A673 (cell line): ENCODE measurements at places on chromosomes 2 and 18.

DNA sequence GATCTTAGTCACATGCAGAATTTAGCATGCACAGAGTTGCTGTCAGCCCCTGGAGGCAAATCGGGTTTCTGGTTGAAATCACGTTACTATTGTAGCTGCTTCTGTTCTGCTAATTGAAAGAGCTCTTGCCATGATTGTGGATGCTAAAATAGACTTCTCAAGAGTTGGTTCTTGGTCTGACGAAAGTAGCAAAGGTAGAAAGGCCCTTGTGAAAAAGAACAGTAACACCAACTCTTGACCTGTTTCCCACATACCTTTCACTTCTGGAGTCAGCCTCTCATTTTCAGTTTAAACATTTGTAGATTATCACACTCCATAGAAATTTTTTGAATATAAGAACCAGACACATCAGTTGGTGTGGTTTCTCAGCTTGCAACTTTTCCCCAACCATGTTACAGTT is 110.0 kb upstream of the EPB41L3 start:
- no peak for DNase-seq

DNA sequence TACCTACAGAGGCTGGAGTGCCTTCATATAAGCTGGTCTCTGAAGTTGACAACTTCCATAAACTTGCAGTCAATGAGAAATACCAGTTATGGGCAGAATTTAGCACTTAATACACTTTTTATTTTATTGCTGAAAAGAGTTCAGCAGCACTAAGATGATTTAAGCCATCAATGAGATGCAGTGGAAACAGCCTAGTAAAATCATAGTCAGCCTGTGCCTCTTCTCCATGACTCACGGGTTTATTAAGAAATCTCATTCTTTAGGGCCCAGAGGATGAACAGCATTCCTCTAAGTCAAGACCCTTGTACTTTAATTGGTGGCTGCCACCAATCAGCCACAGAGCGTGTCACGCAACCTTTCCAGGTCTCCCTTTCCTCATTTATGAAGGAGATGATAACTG is 1357.9 kb upstream of the CELF4 start:
- DNase-seq: no peak

- DNase-seq: no peak
Measured at GRCh38 chr2:9693196-9693491, 62.3 kb upstream of the YWHAQ start.

GRCh38 chr2:231467016-231467545 is 2.8 kb upstream of the NCL start:
- no peak for DNase-seq

- DNase-seq: peak; percentile 75
Measured at GRCh38 chr2:10048501-10049171, 5.3 kb downstream of the KLF11 start.

- DNase-seq: no peak
Measured at GRCh38 chr2:36609507-36609906, 11.5 kb upstream of the FEZ2 start.

- peak; percentile 87 for DNase-seq
Measured at GRCh38 chr2:173354582-173355131, at the start of gene CDCA7. Gene CDCA7, plus strand, starts transcription at chr2:173354872. Its CDS starts 92 bp downstream, at chr2:173354964.

- no peak for DNase-seq
Measured at GRCh38 chr2:159144776-159145614, 141.5 kb downstream of the WDSUB1 start.

DNA sequence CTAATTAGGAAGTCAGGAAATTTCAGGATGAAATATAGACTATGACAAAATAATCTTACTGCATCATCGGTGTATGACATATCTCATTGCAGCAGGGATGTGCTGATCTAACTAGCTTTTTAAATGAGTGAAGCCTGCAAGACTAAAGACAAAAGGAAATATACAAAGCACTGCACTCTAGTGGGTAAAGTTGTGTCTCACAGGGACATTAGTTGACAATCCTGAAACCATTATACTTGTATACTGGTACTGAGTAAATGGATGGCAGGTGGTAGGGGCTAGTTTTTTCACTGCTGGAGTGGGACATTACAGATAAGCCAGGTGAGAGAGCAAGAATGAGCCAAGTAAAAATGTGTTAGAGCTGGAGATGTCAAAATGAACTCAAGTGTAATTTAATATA is 317.5 kb upstream of the RAB6C start:
- peak; percentile 37 for DNase-seq

- no peak for DNase-seq
Measured at GRCh38 chr18:21826196-21826595, 85.6 kb downstream of the MIB1 start.

DNA sequence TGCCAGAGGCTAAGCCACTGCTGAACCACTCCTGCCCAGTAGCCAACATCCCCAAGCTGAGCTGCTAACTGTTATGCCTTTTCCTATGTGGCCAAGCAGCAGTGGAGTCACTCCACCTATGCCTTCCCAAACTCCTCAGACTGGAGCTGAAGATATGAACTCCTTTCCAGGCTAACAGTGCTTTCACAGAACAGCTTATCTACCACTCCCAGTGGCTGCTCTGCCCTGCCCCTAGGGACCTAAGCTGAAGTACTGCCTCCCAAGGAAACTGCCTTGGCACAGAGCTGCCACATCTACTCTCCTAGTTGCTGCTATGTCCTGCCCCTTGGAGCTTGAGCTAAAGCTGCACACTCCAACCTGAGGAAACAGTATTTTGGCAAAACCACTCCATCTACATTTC is 275.9 kb downstream of the RBM43 start:
- DNase-seq: no peak
